ENCODE measurements at places on chromosomes 7 and 10. TPM values are rescaled to one million over a fixed set of nuclear protein-coding genes. Genes with fewer than 3 reads are reported as not detected.

DNA sequence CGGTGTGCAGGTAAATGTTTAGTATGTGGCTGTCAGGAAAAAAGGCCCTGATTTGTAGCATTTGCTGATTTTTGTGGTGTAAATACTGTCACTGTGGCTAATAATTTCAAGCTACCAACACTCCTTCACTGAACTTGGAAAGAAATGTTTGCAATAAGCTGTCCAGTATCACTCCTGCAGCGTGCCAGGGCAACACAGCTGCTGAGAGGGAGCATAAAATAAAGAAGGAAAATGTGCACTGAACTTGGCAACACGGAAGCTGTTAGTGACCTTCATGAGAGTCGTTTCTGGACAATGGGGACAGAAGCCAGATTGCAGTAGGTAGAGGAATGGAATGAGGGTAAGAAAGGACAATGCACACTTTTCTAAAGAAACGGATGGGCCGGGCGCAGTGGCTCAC is 37.9 kb upstream of the FHIP2A start:
- H3K4me3 ChIP-seq, result no peak overlapping the region
- no peaks in the 10 kb centered on the region for H3K27me3 ChIP-seq
- no peaks in the 10 kb centered on the region for H3K4me1 ChIP-seq
- no peak overlapping the region for H3K27ac ChIP-seq

The TAS2R39 gene
- not detected for total RNA-seq

The ASB10 gene
- not detected for total RNA-seq

The SLC26A5 gene
- total RNA-seq, result not detected

GRCh38 chr7:20083781-20084180 is 133.4 kb downstream of the MACC1 start:
- H3K4me3 ChIP-seq, result no peak overlapping the region
- no peak for DNase-seq
- H3K4me1 ChIP-seq, result peaks cover 16% of the 10 kb centered on the region
- H3K27ac ChIP-seq, result no peak overlapping the region
- no peaks in the 10 kb centered on the region for H3K36me3 ChIP-seq

DNA sequence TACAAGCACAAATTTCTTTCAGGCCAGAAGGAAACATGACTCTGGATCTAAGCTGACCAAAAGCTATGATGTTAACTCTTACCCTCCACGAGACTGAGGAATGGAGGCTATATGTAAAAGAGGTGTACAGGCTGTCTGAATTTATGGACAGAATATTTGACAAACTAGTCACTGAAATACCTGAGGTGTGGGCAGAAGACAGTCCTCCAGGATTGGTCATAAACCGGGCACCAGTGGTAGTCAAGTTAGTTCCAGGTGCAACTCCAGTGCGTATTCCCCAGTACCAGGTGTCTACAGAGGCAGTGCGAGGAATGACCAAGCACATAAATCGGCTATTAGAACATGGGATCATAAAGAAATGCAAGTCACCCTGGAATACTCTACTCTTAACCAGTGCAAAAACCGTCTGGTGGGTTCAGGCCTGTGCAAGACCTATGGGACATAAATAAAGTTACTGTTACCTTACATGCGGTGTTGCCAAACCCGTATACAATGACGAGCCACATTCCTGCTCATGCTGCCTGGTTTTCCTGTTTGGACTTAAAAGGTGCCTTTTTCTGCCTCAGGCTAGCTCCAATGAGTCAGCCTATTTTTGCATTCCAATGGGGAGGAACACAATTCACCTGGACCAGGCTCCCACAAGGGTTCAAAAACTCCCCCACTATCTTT is 6.7 kb upstream of the CYREN start:
- H3K4me3 ChIP-seq, result no peak overlapping the region
- DNase-seq, result no peak
- H3K4me1 ChIP-seq, result 0 out of 2 replicates have a peak, but pooled peaks cover 3% of the 10 kb centered on the region
- no peaks in the 10 kb centered on the region for H3K27me3 ChIP-seq
- H3K36me3 ChIP-seq, result peaks cover 11% of the 10 kb centered on the region
